Kasumi-1 (cell line): ENCODE measurements at places on chromosomes 2 and 18.
A peak's percentile ranks its signal among the peaks of the same experiment; 100 is the strongest.

DNA sequence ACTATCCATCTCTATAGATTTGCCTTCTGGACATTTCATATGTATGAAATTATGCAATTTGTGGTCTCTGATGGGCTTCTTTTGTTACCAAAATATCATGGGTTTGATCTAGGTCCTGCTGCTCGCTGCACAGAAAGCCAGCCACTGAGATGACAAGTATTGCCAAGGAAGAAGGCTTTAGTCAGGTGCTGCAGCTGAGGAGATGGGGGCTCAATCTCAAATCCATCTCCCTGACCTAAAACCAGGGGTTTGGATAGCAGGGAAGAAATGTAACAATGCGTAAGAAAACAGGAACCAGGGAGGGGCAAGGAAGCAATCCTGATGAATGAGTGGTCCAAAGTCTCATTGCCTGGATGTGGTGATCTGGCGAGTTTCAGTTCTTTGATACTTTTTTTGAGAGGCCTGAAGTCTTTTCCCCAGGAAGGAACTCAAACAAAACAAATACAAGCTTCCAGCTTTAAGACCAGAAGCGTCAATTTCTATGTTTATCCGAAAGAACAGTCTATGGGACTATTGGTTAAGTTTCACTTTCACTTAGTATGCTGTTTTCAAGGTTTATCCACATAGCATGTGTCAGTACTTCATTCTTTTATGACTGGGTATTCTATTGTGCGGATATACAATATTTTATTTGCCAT is 3.4 kb upstream of the CKAP2L start:
- DNase-seq = no peak

DNA sequence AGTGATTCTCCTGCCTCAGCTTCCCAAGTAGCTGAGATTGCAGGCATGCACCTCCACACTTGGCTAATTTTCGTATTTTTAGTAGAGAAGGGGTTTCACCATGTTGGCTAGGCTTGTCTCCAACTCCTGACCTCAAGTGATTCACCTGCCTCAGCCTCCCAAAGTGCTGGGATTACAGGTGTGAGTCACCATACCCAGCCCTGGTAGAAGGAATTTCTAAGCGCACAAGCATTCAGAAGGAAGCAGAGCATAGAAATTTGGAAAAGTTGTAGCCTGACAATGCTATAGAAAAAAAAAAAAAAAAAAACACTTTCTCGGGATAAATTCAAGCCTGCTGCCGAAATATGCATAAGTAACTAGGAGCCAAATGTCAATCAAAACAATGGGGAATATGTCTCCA is 249.4 kb downstream of the GRB14 start:
- no peak for DNase-seq

DNA sequence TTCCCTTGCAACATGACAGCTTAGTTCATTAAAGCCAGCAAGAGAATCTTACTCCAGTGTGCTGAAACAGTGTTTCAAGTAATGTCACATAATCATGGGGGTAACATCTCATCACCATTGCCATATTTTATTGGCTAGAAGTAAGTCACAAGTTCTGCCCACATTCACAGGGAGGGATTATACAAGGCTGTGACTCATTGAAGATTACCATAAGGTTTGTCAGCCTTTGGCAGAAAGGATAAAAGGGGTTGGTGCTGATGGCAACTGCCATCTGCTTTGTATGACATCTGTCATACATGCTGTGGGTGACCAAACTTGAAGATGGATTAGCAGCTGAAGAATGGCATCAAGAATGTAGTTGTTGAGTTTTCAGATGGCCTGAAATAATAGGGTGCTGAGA is 61.2 kb downstream of the KCNE4 start:
- DNase-seq = no peak

GRCh38 chr2:224807153-224807964 is 91.2 kb upstream of the CCDC195 start:
- no peak for DNase-seq

DNA sequence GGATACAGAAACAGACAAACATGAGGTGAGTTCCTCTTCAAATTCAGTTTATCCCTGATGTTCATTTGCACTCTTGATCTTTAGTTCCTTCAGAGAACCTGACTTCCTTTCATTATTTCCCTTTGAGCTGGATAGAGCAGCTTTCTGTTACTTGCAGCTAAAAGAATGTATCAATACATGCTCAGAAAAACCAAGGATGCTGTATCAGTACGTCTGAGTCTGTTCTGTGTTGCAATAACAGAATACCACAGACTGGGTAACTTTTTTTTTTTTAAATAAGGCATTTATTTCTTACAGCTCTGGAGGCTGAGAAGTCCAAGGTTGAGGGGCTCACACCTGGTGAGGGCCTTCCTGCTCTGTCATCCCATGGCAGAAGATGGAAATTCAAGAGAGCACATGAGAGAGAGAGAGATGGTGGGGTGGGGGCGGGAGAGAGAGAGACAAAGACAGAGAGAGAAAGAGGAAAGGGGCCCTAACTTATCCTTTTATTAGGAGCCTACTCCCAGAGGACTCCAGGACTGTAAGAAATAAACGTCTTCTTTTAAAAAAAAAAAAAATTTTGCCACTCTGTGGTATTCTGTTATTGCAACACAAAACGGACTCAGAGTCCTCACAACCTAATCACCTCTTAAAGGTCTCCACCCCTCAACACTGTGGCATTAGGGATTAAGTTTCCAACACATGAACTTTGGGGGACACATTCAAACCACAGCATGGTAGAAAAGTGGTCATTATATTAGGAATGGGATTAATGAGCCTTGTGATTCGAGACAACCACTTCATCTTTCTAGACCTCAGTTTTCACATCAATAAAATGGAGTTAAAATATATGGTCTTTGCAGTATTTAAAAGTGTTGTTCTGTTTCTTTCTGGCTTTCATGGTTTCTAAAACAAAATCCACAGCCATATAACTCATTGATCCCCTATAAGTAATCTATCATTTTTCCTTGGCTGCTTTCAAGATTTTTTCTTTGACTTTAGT is 18.4 kb upstream of the SELENOI start:
- DNase-seq = peak; percentile 34

- no peak for DNase-seq
Measured at GRCh38 chr2:598058-598802, 79.0 kb downstream of the TMEM18 start.

GRCh38 chr2:55224761-55225261 is 7.3 kb downstream of the CLHC1 start:
- no peak for DNase-seq

GRCh38 chr2:148876202-148876594 is 1.2 kb downstream of the KIF5C start:
- DNase-seq = no peak

DNA sequence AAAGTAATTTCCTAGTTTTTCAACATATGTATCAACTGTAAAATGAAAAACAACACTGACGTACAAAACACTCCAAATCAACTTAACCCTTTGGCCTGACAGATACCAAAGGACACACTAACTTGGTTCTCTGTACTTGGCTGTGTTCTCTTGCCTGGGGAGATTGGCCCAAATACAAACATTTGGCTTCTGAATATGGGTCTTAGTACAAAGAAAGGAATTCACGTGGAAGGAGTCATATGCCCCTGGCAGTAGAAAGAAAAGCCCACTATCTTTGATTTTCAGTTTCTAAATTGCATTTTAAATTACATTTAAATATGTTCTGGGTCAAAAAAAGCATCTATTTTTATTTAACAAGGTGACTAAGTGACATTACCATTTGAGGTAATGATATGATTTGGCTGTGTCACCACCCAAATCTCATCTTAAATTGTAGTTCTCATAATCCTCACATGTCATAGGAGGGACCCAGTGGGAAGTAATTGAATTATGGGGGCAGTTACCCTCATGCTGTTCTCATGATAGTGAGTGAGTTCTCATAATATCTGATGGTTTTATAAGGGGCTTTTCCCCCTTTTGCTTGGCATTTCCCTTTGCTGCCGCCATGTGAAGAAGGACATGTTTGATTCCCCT is 153.6 kb upstream of the CCDC195 start:
- DNase-seq = no peak

DNA sequence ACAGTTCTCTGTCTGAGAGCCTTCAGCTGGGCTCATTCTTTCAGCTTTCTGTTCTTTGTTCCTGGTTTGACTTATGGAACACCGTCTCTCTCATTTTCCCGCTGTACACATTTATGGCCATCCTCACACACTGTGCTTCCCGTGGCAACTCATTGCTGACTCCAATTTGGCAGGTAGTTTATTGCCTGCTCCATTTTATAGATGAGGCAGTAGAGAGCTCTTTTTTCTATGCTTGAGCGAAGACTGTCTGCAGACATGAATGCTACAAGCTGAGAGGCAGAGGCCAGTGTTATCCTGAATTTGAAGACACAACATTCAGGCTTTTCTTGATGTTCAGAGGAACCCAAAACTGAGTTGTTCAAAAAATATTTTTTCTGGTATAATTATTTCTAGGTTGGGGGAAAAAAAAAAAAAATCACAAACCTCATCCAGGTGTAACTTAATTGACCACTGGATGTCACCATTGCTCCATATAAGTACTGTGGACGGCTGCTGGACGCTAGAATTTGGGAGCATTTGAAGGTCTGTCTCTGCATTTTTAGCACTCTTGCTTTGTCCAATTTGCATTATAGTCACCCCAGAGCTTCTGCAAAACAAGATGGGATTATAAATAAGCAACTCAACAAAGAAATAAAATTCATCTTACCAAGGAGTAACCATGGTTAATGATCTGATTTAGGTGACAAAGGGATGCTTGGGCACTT is 83.5 kb downstream of the HRH4 start:
- no peak for DNase-seq

GRCh38 chr2:104321796-104322349 is 532.0 kb upstream of the POU3F3 start:
- no peak for DNase-seq

DNA sequence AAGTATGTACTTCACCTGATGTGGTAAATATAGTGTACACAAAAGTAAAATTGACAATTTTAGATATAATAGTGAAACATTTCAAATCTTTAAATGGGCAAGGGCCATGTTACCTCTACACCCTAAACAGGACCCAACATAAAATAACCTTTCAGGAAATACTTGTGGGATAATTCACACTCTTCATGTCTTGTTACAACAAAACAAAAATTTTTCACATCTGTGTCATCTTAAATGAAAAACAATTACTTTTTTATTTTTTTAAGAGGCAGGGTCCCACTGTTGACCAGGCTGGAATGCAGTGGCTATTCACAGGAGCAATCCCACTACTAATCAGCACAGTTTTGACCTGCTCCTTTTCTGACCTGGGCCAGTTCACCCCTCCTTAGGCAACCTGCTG is 42.1 kb downstream of the SRBD1 start:
- no peak for DNase-seq

DNA sequence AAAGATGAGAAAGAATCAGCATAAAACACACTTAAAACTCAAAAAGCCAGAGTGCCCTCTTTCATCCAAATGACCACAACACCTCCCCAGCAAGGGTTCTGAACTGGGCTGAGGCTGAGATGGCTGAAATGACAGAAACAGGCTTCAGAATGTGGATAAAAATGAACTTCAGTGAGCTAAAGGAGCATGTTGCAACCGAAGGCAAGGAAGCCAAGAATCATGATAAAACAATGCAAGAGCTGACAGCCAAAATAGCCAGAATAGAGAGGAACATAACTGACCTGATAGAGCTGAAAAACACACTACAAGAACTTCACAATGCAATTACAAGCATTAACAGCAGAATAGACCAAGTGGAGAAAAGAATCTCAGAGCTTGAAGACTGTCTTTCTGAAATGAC is 12.2 kb upstream of the PSMA8 start:
- DNase-seq = no peak

- DNase-seq = peak; percentile 53
Measured at GRCh38 chr18:12154361-12154760, 60.7 kb downstream of the ANKRD62 start.

GRCh38 chr2:13819896-13820295 is 812.6 kb upstream of the LRATD1 start:
- no peak for DNase-seq

GRCh38 chr2:55547001-55547400 is 27.5 kb downstream of the CFAP36 start:
- DNase-seq = no peak

- no peak for DNase-seq
Measured at GRCh38 chr2:175567435-175568061, 386.0 kb upstream of the ATP5MC3 start.

DNA sequence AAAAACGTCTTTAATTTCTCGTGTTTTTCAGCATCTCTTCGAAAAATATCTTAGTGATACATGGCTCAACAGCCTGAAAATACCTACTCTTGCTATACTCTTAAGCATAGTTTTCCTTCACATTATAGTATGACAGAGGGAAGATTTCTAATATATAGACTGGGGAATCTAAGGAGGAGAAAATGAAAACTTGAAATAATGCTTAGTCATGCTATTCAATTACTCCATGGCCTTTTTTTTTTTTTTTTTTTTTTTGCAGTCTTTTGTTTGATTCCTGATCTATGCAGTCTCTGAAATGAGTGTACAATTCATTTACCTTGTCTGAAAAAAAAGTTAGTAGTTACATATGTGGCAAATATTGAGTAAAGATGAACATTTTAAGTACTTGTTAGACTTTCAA is 337.8 kb downstream of the ARHGAP15 start:
- no peak for DNase-seq

DNA sequence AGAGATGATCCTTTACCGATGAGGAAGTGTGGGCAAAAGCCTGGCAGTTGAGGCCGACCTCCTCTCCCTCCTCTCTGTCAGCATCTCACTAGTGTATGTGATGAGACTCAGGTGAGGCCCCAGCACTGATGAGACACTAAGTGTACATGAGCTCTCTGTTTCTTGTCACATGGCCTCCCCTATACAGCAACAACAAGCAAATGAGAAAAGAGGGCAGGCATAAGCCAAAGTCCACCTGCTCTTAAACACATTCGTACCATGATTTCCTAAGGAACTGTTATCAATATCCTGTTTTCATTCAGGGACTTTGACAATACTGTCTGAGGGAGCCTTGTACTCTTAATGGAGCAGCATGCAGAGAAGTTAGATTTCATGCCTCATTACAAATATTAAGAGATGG is 113.0 kb downstream of the CNTNAP5 start:
- DNase-seq = no peak

- DNase-seq = no peak
Measured at GRCh38 chr18:40531051-40531450, 1424.0 kb upstream of the PIK3C3 start.

- DNase-seq = no peak
Measured at GRCh38 chr2:72003796-72004195, 143.9 kb downstream of the CYP26B1 start.

GRCh38 chr2:37820471-37820986 is 104.6 kb upstream of the RMDN2 start:
- no peak for DNase-seq
